Uterus (tissue), 4 donors: ENCODE measurements at places on chromosomes 6 and 20. TPM values are rescaled to one million over a fixed set of nuclear protein-coding genes. Genes with fewer than 3 reads are reported as not detected.

HSPA1A gene
- total RNA-seq: 261 TPM

FHL5 gene
- 74.0 TPM for total RNA-seq

SIM1 gene
- under 0.01 TPM for total RNA-seq

GJA10 gene
- total RNA-seq: not detected

RPL7L1 gene
- total RNA-seq: 76.2 TPM

MCHR2 gene
- not detected for total RNA-seq

PKIB gene
- 0.43 TPM for total RNA-seq

PACRG gene
- 4.6 TPM for total RNA-seq

PDE10A gene
- total RNA-seq: 73.5 TPM

UNC93A gene
- total RNA-seq: not detected

FOXQ1 gene
- total RNA-seq: not detected

ADGRB3 gene
- total RNA-seq: 8.7 TPM

CST9L gene
- total RNA-seq: not detected

SLC52A3 gene
- total RNA-seq: 0.83 TPM

ZBTB24 gene
- 12.6 TPM for total RNA-seq

CALHM5 gene
- 1.8 TPM for total RNA-seq
